ENCODE measurements at places on chromosomes 4 and X.

DNA sequence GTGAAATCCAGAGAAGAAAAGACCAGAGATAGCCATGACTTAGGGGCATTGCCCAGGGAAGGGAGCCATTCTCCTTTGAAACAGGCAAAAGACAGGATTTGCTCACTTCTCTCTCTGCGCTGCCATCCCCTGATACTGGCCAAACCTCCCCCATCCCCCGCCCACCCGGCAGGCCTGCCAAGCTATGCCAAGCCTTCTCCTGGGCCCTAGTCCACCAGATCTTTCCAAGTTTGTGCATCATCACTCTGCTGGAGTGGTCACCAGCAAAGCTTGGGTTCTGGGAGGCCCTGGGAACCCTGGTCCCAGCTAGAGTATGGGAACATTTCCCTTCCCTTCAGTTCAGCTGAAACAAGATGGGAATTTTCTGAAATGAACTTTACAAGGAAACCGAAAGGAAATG lies 18.4 kb downstream of the EFNB1 start:
- DNase-seq, result no peak

DNA sequence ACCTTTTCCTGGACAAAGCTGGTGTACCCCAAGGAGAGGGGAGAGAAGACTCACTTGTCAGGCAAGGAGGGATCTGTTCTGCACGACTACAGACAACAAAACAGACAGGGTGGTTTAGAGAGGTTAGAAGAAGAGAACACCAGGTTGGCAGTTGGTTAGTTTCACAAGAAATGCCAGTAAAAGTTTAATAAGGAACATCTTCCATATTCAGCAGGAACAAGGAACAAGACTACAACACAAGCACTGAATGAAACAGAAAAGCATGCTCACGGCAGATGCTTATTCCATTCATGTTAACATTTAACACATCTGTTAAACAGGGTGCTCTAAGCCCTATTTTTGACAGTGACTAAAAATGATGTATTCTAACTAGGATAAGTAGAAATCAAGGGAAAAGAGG lies 158.2 kb downstream of the WDFY3 start:
- DNase-seq, result no peak

DNA sequence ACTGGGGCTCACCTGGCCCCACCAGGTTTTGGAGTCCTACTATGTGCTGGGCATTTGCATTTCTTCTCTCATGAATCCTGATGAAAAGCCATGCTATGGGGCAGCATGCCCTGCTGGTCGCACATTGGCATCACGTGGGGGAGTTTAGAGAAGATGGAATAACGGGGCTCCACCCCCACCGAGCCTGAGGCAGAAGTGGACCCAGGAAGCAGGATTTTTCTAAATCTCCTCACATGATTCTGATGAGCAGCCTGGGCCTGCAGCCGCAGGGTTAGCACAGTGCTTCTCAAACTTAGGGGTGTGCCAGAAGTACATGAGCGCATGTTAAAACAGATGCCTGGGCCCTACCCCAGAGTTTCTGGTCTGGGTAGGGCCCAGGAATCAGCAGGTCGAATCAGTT lies 4.6 kb upstream of the SORCS2 start:
- DNase-seq, result no peak

- DNase-seq, result no peak
Observed at GRCh38 chr4:126708716-126709115, 924.0 kb upstream of the INTU start.

DNA sequence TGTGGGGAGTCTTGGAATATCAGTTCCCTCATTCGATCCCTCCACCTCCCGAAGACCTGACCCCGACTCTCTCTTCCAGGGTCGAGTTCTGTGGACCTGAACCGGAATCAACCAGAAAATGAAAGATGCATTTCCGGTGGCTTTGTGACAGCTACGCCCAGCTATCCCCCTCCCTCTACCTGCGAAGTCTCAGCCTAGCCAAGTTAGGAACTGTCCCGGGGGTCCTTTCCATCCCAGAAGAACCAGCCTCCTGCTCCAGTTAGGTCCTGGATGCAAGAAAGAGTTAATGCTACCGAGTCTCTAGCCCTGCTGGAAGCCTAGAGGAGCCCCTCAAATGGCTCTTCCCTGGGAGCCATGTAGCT lies 13.4 kb upstream of the ETDC start:
- no peak for DNase-seq
